ENCODE measurements at places on chromosomes 16 and 17. TPM values are rescaled to one million over a fixed set of nuclear protein-coding genes. Genes with fewer than 3 reads are reported as not detected.
A peak's percentile ranks its signal among the peaks of the same experiment; 100 is the strongest.

- DNase-seq: no peak
Observed at GRCh38 chr17:58249270-58250133, 11.1 kb downstream of the LPO start.

SGCA gene
- not detected for total RNA-seq

SPATA20 gene
- 104 TPM for total RNA-seq

TNK1 gene
- total RNA-seq: not detected

DNA sequence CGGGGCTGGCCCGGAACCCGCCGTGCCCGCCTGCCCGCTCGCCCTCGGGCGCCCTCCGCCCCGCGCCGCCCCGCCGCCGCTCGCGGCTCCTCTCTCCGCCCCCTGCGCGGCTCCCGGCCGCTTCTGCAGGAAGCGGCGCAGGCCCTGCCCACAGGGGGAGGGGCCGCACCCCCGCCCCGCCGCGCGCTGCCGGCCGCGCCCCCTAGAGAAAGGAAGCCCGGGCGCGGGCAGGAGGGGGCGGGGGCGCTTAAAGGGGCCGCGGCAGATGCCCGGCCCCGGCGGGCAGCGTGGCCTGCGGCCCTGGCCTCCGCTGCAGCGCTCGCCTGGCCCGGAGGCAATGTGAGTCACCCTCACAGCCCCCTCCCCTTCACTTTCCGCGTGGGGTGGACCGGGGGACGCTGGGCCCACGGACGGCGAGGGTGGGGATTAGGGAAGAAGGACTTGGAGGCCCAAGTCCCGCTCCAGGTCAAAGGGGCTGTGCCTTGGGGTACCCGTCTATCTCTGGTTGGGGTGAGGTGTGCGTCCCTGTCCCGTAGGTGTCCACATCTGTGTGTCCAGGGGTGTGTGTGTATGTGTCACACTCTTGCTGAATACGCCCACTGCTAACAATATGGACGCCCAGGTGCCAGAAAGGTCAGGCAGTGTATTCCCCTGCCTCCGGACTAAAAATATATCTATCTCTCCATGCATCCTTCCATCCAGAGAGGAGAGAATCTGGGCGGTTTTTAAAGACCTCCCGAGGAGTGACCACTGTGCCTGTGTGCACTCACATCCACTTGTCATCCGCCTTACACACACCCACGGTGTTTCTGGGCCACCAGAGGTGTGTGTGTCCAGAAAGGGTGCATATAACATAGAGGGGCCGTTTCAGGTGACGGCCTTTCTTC, at the start of gene GIT1:
Gene GIT1 (minus strand): TSS at position 125 of the 887 bp plus-strand sequence. CDS start 270 bp downstream, outside the sequence.
- DNase-seq: peak; percentile 56

GRCh38 chr16:1125471-1125870, 27.4 kb upstream of the CACNA1H start:
- peak; percentile 47 for DNase-seq

GRCh38 chr16:56363781-56364565, 61.4 kb downstream of the AMFR start:
- no peak for DNase-seq

DNA sequence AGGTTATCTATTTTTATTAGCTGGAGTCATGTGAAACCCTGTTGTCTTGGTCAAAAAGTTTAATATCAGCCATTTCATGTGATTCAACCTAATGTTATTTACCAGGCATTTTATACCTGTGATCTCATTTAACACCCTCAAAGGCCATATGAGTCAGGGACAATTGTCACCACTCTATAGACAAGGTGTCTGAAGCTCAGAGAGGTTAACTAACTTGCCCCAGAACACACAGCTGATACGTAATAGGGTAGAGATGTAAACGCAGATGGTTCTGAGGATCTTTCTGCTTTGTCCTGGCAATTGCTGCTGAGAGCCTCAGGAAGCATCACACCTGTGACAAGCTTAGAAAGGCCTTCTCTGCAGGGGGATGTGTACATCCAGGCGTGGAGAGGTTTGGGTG, 4.9 kb downstream of the CD300A start:
- no peak for DNase-seq

ZNF18 gene
- total RNA-seq: 4.4 TPM

- no peak for DNase-seq
Observed at GRCh38 chr17:3385869-3386816, at the start of gene OR3A2. TSS of gene OR3A2 (minus strand) at chr17:3386308.

TEX19 gene
- total RNA-seq: 0.72 TPM

HAP1 gene
- total RNA-seq: 0.06 TPM

GRCh38 chr16:77579351-77579891, 142.9 kb upstream of the NUDT7 start:
- no peak for DNase-seq

- DNase-seq: no peak
Observed at GRCh38 chr16:13864689-13865088, 55.3 kb upstream of the ERCC4 start.

DNA sequence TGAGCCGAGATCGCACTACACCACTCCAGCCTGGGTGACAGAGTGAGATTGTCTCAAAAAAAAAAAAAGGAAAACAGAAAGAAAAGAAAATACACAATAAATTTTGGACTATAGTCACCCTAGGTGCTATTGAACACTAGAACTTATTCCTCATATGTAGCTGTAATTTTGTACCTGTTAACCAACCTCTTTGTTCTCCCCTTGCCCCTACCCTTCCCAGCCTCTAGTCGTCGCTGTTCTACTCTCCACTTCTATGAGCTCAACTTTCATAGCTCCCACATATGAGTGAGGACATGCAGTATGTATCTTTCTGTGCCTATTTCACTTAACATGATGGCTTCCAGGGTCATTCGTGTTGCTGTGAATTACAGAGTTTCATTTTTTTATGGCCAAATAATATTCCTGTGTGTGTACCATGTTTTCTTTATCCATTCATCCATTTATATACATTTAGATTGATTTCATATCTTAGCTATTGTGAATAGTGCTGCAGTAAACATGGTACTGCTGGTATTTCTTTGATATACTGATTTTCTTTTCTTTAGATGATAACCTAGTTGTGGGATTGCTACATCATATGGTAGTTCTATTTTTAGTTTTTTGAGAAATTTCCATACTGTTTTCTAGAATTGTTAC, 28.3 kb downstream of the VPS35L start:
- DNase-seq: peak; percentile 43

- peak; percentile 61 for DNase-seq
Observed at GRCh38 chr16:67115639-67116038, 5.9 kb downstream of the PHAF1 start.

STARD3 gene
- total RNA-seq: 22.9 TPM

DNA sequence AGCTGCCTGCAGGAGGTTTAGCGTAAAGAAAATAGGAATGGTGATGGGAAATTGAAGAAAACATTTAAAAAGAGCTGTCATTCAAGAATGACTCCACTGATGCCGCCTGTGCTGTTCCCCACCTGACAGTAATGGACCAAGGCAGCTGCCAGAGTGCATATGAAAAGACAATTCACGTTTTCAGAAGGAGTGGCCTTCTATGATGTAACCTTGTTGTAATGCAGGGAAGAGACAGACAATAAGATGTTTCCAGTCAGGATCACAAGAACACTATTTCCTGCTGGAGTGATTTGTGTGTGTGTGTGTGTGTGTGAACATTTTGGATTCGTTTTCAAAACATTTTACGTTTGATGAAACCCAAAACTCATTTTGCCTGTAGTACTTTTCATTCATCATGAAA, 203.7 kb downstream of the LGALS9B start:
- no peak for DNase-seq

DPEP1 gene
- not detected for total RNA-seq

DNA sequence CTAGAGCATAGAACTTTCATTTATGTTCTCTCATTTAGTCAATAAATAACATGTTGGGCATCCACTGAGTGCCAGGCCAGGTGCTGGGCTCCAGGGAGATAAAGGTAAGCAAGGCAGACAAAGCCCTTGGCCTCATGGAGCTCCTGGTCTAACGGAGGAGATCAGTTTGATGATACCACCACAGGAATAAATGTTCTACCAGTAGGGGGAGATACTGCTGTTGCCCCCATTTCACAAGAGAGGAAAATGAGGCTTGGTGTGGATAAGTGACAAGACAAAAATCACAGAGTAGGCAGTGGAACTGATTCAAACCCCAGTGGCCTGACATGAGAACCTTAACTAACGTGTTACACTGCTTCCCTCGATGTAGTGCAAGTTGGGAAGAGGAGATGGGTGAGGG, 80.4 kb upstream of the ERCC4 start:
- no peak for DNase-seq

DHRS7C gene
- total RNA-seq: not detected

GRCh38 chr16:72092832-72093447, 480 bp downstream of the TXNL4B start:
- peak; percentile 32 for DNase-seq

TBX21 gene
- total RNA-seq: 0.10 TPM

GRCh38 chr17:63421681-63422645, 24.1 kb downstream of the CYB561 start:
- DNase-seq: no peak

DNA sequence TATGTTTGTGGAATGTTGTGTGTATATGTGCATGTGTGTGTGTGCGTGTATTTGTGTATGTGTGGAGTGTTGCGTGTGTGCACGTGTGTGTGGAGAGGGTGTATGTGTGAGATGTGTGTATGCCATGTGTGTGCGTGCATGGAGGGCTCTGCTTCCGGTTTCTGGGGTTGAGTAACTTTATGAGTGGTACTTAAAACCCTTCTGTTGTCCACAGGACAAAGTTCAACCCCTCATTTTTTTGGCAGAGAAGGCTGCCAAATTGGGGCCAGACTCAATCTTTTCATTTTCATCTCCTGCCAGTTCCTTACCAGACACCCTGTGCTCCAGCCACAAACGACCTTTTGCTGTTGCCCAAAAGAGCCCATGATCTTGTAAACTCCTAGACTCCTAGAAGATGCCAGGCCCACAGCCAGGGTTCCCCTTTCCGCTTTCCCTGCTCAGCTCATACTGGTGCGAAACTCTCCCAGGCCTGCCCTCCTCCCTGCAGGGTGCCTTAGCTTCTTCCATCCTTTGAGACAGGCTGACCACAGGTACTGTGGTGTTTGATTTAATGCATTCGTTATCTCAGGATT, 100.2 kb downstream of the CMIP start:
- DNase-seq: no peak

TMEM114 gene
- total RNA-seq: not detected

- no peak for DNase-seq
Observed at GRCh38 chr16:59045501-59045900, 311.4 kb upstream of the GOT2 start.

DNA sequence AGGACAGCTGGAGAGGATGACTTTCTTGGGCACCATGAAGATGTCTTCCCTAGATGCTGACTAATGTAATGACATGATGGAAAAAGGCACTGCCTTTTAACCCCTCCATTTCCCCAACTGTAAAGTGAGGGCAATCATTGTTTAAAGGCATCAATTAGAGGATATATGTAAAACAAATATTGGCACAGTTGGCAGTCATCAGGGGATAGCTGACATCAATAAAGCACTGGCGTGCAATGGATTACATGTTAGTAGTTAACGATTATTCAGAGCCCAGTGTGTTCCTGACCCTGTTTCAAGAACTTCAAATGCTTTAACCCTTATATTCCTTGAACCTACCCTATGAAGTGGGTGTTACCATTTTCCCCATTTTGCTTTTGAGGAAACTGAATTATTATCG, 100.7 kb downstream of the TMEM114 start:
- no peak for DNase-seq

DNA sequence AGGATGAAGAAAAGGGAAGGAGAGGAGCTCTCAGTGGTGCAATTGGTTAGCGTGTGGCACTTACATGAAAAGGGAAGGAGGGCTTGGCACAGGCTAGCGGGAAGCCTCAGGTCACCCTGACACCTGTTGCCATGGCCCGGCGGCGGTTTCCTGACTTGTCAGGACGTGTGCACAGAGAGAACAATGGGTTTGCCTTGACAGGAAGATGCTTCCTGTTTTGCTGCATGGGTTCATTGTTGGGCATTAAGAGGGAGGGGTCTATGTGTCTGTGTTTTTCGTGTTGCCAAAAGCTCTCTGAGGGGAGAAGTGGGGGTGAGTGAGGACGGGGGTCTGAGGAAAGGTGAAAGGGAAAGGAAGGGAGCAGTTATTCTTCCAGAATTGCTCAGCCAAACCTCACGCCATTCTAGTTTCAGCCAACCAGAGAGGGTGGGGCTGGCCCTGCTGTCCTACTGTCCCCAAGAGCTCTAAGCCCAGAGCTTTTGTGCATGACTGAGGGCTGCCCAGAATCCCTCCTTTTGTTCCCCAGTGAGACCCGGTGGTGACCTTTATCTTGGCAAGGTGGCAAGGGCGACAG, 17.1 kb upstream of the CCR7 start:
- DNase-seq: no peak

DNA sequence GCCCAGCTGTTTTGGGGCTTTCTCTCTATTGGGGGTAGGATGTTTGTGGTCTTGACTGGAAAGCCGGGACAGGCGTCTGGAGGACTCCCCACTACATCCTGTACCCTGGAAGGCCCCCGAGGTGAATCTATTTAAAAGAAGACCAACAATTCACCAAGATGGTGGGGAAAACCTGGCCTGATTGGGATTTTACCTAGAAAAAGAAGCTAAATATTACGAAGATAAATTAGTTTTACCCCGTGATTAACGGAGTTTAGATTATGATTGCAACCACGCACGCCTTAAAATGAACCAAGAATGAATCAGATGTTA, 779 bp upstream of the CCDC102A start:
- DNase-seq: no peak

ARHGDIG gene
- not detected for total RNA-seq

DNA sequence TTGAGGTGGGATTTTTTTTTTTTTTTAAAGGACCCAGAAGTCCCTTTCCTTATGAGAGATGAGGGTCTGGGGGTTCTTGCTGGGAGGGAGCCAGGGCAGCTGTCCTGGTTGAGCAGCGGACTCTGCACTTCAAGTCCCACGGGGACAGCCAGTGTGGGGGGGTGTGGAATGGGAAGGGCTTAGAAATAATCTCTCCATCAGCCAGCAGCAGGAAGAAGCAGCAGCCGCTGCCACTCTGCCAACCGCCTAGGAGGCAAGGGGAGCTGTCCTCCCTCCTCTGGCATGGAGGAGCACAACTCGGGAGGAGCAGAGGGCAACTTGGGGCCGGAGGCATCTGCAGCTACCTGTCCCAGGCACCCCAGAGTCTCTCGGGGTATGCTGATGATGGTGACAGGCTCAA, at the start of gene KCNG4:
Gene KCNG4 (minus strand): TSS at position 104 of the 400 bp plus-strand sequence. CDS start 2,527 bp downstream, outside the sequence.
- DNase-seq: no peak

KRT27 gene
- not detected for total RNA-seq

GRCh38 chr16:19659554-19659953, 58.5 kb downstream of the KNOP1 start:
- no peak for DNase-seq
